Effector memory CD4-positive, alpha-beta T cell (primary cell): ENCODE measurements at places on chromosomes 3 and 15.

DNA sequence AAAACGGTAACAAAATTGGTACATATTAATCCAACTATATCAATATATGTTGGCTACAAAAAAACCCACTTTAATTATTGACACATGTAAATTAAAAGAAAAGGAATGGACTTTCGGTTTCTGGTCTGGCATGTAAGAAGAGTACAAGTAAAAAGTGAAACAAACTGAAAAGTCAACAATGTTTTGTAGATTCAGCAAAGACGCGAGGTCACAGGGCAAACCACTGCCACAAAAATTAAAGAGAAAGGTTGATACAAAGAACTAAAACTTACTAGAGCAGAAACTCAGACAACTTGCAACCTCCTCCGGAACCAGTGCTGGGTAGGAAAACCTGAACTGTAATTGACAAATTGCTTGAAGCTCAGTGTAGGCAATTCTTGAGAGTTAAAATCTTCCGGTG lies 110.6 kb upstream of the ARPP21 start:
- DNase-seq, result no peak

DNA sequence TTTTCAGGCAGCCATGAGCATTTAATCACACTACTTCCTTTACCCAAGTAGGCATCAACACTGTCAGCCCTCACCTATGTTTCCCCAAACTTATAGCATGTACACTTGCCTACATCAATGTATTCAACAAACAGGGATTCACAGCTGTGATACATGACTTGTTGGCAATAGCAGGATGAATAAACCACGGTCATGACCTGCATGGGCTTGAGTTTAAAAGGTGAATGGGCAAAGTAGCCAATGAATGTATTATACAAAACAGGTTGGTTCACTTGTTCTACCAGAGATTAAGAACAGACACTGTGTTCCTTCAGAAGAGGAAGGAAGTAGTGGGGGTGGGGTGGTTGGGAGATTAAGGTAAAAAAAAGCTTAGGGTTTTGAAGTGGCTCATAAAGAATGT lies 861.9 kb upstream of the SEMA6D start:
- no peak for DNase-seq

GRCh38 chr3:24202071-24202470 lies 257.0 kb downstream of the NR1D2 start:
- DNase-seq, result no peak

DNA sequence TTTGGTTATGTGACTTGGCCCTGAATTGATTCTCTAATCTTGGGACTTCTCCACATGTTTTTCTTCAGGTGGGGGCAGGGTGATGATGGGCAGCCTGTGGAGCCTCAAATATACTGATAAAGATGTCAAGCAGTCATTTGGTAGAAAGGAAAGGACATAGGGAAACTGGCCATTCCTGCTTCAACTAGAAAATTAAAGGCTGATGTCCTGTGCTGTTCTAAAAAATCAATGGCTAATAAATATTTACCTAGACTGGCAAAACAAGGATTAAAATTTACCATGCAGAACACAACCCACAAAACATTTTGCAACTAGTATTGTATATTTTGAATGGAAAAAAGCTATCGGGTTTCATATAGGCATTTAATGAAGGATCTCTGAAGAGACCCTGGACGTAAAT lies 133.7 kb downstream of the GADL1 start:
- no peak for DNase-seq

GRCh38 chr3:17749705-17750293 lies 7.4 kb upstream of the TBC1D5 start:
- DNase-seq, result no peak

GRCh38 chr3:29153811-29154210 lies 127.1 kb upstream of the RBMS3 start:
- peak; percentile 2 for DNase-seq

DNA sequence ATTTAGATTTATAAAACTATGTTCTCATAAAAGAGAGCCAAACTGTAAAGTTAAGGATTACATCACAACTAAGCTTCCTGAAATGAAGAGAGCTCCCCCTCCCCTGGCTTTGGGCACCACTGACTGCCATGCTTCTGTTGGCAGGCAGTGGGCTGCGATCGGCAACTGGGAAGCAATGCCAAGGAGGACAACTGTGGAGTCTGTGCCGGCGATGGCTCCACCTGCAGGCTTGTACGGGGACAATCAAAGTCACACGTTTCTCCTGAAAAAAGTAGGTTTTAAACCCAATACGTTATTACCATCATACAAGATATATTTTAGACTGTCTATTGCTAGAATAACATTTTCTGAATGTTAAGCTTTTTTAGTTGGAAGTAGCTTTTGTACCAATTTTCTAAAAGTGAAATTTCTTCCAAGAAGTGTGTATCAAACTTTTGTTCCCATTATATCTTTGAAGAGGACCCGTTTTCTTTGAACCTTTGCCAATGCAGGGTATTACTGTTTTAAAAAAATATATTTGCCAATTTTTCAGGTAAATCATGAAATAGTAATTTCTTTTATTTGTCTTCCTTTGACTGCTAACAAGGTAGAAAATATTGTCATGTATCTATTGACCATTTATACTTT lies 184.1 kb downstream of the ADAMTSL3 start:
- no peak for DNase-seq

- no peak for DNase-seq
Observed at GRCh38 chr3:99240700-99241099, 339.2 kb upstream of the DCBLD2 start.

DNA sequence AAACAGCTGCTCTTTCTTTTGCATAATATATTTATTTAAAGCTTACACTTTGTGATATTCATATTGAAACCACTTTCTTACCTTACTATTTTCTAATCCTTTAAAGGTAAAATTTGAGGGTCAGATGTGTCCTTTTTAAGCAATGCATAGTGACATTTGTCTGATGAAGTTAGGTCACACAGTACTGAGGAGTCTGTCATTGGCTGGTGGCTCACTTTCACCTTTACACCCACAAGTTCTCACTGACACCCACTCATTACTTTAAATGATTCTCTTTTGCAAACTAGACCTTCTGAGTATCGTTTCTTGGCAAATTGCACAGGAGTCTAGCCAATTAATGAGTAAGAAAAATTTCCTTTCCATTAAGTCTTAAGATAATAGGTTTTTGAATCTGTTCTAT lies 758.3 kb upstream of the ARPP21 start:
- no peak for DNase-seq
